ENCODE measurements at places on chromosomes 3 and 15.

DNA sequence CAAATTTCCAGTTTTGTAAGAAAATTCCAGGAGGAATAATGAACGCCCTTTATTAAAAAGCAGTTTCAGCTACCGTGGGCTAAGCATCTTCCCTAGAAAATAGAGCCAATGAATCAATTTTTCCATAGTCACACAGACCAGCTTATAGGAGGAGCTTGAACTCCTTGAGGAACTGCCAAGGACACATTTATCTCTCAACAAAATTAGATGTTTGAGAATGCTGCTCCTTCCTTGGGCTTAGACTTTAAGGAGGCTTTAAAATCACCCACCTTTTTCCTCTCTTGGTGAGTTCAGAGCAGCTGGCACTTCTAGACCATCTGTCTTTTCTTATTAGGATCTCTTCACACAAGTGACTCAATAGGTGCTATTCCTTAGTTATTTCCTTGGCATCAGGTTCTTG, 588.0 kb downstream of the SQOR start:
- DNase-seq = no peak

GRCh38 chr15:61036136-61036535, 193.0 kb downstream of the RORA start:
- DNase-seq = no peak

GRCh38 chr3:127182848-127183714, 9.8 kb upstream of the PRR23E start:
- no peak for DNase-seq

GRCh38 chr3:299590-300301, 103.2 kb downstream of the CHL1 start:
- no peak for DNase-seq

- DNase-seq = no peak
Measured at GRCh38 chr15:98838387-98839259, 169.0 kb downstream of the PGPEP1L start.

DNA sequence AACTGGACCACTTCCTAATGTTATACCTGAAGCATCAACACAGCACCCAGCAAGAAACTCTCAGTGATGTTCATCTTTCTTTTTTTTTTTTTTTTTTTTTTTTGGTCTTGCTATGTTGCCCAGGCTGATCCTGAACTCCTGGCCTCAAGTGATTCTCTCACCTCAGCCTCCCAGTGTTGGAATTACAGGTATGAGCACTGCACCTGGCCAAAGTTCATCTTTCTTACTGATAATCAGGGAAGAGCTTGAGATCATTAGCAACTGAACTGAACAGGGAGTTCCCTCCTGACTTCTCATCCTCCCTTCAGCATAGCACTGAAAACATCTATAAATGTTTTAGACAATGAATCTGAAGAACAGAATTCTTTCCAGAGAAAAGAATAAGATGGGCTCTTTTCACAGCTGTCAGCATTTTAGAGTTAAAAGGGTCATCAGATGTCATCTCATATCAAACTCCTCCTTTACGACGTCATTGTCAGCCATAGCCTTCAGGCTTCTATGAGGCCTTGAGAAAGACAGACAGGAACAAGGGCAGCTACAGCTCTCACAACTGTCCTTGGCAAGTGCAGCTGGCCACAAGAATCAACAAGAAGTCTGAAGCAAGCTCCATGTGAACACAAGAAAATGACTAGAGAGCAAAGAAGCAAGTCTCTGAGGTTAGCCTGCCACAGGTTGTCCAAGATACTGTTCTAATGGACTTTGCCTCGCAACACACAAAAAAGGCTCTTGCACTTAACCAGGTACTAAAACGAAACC, 33.8 kb downstream of the SCAP start:
- DNase-seq = no peak

- DNase-seq = no peak
Measured at GRCh38 chr3:53142986-53143385, 12.8 kb upstream of the RFT1 start.

- no peak for DNase-seq
Measured at GRCh38 chr3:182117131-182117530, 405.4 kb downstream of the SOX2 start.

- no peak for DNase-seq
Measured at GRCh38 chr3:104738271-104738670, 628.4 kb upstream of the ALCAM start.

GRCh38 chr3:164174059-164174458, 904.2 kb downstream of the SI start:
- no peak for DNase-seq

DNA sequence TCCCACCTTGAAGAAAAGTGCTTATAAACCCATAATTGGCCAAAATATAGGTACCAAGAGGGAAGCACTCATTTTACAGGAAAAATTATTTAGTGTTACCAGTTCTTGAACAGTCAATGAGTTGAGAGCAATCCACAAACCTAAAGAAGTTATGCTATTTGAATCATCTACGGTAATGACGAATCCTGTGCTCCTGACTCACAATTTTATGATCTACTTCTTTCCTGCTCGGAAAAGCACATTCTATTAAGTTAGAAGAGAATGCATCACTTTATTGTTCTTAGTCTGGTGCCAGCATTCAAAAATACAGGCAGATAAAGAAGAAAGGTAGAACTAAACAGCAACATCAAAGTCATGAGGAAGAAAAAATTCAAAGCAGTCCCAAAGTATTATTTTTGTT, 33.2 kb downstream of the CHRM5 start:
- DNase-seq = no peak

DNA sequence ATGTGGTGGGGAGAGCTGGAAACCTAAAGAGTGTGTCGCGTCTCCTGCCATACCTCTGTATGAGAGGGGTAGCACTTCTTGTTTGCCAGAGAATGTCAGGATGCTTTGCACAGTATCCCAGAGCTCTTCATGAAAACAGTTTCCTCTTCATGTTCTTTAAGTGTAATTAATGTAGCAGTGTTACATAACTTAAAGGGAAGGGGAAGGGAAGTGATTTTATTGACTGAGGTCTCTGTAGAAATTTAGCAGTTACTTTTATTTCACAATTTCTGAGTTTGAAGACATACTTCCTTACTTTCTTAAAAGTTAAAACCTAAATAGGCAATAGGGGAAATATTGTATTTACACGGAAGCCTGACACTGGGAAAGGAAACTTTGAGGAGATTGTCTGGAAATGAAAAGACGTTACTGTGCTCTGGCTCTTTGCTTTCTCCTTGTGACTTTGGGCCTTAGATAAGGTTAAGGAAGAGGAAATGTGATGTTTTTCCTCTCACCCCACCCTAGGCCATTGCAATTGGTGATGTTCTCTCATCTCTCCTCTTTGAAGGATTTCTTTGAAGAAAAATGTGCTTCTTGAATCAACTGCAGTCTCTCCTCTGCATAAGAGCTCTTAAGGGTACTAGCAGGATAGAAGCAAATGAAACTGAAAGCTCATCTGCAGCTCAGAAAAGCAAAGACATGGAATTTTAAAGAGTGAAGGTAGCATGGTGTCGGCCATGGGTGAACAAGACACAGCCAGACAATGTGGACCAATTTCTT, 6.0 kb downstream of the NXPE3 start:
- DNase-seq = no peak
